ENCODE measurements at places on chromosomes 3 and 15. TPM values are rescaled to one million over a fixed set of nuclear protein-coding genes. Genes with fewer than 3 reads are reported as not detected.
A peak's percentile ranks its signal among the peaks of the same experiment; 100 is the strongest.

Gene PLSCR5
- total RNA-seq, result not detected

Gene SNTN
- not detected for total RNA-seq

Gene NDN
- total RNA-seq, result not detected

Gene RARB
- 40.2 TPM for total RNA-seq

Gene KCNMB2
- total RNA-seq, result 7.9 TPM

Gene IREB2
- total RNA-seq, result 16.4 TPM

Gene NIT2
- 36.0 TPM for total RNA-seq

Gene CTSH
- total RNA-seq, result 45.5 TPM

Gene EAF2
- 8.3 TPM for total RNA-seq

Gene TEX55
- total RNA-seq, result not detected

- no peak for DNase-seq
These were observed 91.6 kb downstream of the CDIN1 start for GRCh38 chr15:36671017-36671416.

- no peak for DNase-seq
These were observed 33.5 kb upstream of the TBC1D21 start for GRCh38 chr15:73839699-73840377.

DNA sequence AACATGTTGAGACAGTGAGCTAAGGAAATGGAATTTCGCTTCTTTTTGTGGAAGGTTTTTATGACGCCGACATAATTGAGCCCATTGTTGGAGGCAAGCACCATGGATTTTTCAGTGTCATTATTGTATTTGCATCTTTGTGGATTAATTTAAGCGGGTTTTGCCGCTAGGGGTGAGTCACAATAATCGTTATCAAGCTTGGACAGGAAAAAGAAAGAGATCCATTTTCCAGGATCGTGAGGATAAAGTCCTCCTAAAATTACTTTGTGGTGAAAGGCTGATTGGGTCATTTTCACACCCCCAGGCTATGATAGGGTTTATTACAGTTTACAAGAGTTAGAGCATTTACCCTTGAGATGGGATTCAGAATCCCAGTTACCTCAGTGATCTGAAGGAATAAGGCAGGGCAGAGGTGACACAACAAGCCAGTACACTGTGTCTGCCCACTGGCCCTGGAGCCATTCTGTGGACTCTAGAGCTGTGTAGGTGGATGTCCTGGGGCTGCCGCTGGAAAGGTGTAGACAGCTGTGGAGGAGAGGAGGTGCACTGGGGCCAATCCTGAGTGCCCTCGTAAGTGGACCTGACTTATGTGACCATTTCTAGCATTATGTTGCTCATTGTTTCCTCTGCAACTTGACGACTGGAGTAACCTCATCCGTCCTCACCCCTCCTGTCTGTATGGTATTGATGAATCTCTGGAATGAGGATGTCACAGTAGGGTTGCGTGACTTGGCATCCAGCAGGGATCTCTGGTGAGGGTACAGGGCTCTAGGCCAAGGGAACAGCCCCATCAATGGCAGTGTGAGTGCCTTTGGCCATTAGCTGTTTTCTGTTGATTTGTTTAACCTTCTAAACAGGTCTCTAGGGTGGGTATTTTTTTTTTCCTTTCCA, 370.1 kb downstream of the LRTM1 start:
- peak; percentile 93 for DNase-seq

DNA sequence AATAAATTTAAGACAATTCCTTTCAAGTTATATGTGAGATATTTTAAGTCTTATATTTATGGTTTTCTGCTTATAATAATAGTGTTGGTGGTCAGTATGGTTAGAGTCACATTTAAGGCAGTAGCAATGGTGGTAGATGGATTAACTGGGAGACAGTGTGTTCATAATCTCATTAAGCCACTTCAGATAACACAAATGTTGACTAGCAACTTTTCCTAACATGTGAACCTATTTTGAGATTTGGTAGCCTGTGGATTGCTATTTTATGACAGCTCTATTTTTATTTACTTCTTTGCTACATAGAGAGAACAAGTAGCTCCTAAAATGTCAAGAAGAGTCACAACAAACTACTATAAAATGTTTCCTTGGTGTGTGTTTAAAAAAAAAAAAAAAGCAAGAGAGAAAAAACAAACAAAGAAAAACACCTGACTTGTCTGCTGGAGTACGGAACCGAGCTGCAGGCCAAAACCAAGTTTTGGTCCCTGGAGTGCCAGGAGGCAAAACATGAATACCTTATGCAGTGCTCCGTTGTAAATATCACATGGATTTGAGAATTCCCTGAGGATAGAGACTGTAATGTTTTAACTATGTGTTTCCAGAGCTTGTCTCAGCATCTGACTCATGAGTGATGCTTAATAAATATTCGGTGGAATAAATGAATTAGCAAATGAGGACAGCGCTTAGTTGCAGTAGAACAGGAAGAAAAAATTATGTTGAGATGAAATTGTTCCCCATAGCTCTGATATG, 457.1 kb upstream of the ROBO2 start:
- DNase-seq, result no peak

DNA sequence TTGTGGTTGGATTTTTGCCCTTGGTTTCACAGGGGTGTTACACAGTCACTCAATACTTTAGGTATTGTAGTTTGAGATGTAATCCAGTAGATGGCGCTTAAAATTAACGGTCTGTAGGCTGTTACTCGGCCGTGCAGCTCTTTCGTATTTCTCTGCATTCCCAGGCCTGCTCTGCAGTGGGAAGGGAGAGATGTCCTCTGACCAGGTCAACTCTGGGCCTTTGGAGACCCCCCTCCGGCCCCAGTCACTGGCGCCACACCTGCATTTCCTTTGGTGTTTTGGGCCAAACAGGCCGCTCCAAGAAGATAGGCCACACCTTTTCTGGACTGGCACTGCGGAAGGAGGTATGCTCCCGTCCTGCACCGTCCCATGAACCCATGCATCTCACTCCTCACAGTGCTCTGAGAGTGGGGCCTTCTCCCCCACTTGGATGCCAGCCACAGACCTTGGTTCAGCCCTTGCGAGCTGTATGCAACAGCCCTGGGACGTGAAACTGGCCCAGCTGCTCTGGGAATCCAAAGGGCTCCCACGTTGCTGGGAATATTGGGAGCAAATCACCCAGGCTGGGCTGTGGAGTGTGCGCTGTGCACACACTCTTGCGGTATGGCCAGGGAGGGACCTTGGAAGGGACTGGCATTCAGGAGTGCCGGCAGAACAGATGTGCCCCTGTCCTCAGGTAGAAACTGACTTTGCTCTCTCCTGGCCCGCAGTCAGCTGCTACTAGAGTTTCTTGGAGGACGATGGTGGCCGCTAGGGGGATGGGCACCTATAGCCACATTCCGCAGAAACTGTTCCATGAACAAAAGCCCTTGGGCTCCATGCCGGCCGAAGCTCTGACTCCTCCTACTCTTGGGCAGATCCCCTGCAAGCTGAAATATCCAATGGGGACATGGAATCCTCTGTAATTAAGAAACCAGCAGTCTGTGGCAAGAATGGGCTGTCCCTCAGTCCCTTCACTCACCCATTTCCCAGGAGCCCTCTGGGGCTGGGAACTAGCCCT, 410.5 kb upstream of the CADM2 start:
- DNase-seq, result peak; percentile 8

DNA sequence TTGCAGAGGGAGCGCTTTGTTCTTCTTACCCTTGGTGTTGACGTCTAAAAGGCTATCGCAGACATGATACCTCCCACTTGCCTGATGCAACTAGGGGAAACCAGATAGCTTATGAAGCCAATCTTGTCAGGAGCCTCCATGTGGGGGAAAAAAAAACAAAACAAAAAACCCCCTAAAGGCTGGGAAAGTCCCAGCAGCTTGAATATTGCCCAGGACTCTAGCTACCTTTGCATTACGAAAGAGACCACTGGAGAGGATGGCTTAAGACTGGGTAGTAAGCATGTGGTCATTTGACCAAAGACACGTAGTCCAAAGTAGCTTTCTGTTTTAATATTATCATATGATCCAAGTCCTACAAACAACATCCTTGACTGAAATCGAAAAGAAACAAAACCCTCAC, 120.7 kb upstream of the WNT5A start:
- DNase-seq, result no peak

GRCh38 chr15:33080006-33080405, 114.5 kb downstream of the FMN1 start:
- no peak for DNase-seq

DNA sequence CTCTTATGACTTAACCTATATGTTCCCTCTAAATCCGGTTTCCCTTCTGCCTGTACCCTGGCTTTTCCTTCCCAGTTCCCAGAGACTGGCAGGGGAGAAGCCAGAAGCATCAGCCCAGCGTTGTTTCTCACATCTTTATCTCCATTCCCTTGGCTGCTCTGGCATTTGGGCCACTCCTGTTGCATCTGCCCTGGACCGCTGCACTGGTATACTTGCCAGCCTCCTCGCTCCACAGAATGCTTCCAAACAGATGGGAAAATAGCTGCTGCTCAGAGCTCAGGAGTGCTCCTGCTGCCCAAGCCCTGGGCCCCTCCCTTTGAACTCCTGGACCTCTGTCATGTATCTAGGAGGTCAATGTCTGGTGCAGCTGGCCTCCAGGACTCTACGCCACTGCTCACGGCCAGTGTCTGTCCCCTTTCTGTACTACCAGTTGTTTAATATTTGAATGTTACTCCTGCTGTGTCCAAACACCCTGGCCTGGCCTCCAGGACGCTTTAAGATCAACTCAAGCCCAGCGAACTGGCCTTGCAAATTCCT, 6.8 kb downstream of the SPINT1 start:
- no peak for DNase-seq

GRCh38 chr3:129606636-129607390, at the start of gene PLXND1:
TSS of gene PLXND1 (minus strand) at chr3:129606676. CDS start at chr3:129606639, 37 bp downstream.
- peak; percentile 45 for DNase-seq

- no peak for DNase-seq
These were observed 27.0 kb upstream of the MUC4 start for GRCh38 chr3:195838714-195839113.

GRCh38 chr15:45991863-45992262, 357.0 kb downstream of the SQOR start:
- no peak for DNase-seq

DNA sequence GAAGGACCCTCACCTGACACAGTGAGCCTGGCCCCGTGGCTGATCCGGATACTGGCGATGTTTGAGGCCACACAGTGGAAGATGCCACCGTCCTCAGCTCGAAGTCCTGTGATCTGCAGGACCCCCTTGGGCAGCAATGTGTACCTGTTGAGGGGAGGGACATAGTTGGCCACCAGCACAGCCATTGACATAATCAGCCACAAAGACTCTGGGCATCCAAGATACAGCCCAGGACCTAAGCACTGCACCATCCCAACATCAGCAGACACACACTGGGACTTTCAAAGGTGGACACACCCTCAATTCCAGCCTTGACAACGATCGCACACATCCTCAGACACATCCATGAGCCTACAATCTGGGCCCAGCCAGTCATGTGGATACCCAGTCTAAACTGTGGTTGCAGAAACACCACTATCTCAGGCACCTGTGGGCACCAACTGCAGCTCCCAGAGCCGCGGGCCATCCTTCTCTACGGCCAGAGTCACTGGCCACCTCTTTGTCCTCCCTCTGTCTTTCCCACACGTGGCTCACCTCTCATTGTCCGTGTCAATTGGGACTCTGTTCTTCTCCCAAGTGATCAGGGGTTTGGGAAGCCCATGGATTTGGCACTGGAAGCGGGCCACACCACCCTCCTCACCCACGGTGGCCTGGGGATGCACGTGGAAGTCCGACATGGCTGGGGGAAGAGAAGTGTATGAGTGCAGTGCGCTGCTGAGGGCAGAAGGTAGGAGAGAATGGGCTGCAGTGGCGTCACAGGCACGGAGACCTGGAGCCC, 31.0 kb downstream of the RNU5B-1 start:
- no peak for DNase-seq

DNA sequence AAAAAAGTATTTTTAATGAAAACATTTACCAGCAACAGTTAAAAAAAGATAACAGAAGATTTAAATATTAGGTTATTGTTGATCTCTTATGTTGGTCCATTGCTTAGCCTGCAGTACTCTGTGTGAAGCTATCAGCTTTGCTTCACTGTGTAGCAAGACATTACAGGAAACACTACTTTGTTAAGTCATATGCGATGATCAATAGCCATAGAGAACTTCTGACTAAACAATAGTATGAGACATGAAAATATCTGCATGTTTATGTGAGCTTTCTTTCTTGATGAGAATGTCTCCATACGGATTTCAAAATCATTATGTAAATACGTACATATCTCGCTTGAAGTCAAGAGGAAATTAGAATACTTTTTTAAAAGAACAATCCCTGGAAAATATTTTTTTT, 27.0 kb upstream of the CAPN3 start:
- DNase-seq, result no peak

DNA sequence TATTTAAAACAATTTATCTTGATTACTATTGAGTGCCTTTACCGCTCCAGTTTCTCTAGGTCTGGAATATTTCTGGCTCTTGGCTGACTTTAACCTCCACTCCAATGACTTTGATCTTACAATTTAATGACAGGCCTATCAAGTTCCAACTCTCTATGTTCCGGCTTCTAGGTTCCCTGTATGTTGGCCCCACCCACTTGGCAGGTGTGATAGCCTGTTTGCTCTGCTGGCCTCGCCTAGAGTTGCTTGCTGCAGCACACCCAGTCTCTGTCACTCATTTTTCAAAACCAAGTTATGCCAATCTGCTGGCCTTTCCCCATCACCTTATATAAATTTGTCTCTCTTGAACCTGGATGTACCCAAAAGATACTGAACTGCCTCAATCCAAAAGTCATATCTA, 428.0 kb downstream of the ROBO1 start:
- DNase-seq, result no peak

- DNase-seq, result peak; percentile 68
These were observed 39.2 kb downstream of the MYO5C start for GRCh38 chr15:52256366-52256765.

- peak; percentile 67 for DNase-seq
These were observed 113.7 kb downstream of the ATG7 start for GRCh38 chr3:11385891-11386290.

GRCh38 chr3:45486926-45487325, 98.5 kb downstream of the LARS2 start:
- peak; percentile 78 for DNase-seq

- DNase-seq, result no peak
These were observed 152.3 kb downstream of the CACNA1D start for GRCh38 chr3:53646723-53647122.

DNA sequence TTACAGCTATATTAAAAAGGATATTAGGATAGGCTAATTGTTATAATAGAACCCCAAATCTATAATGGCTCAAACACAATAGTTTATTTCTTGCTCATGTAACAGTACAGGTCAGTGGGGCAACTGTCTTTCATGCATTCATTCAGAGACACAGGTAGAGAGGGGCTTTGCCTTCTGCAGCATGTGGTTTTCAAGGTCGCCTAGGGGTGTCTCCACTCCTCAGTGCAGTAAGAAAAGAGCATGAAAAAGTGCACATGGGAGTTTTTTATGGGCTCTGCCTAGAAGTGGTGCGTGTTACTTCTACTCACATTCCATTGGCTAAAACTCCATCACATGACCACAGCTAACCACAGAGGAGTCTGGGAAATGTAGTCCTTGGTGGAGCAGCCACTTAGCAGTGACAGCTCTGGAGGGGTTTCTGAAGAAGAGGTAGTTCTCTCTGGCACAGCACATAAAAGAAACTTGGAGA, 1.8 kb downstream of the ZBTB38 start:
- peak; percentile 84 for DNase-seq

GRCh38 chr3:34107669-34108068, 309.2 kb downstream of the PDCD6IP start:
- no peak for DNase-seq
